ENCODE measurements at places on chromosomes 3 and 15. TPM values are rescaled to one million over a fixed set of nuclear protein-coding genes. Genes with fewer than 3 reads are reported as not detected.

The PATL2 gene
- total RNA-seq, result 1.6 TPM

The SPESP1 gene
- not detected for total RNA-seq

The KCTD6 gene
- total RNA-seq, result 14.3 TPM

The LARP6 gene
- 57.8 TPM for total RNA-seq

The PARP16 gene
- total RNA-seq, result 5.7 TPM

The APOD gene
- 0.50 TPM for total RNA-seq

The GPR149 gene
- not detected for total RNA-seq

The GOLGA6L7 gene
- total RNA-seq, result not detected

The THOC7 gene
- total RNA-seq, result 37.3 TPM

The CYP1A1 gene
- 0.62 TPM for total RNA-seq

The PEX11A gene
- total RNA-seq, result 2.7 TPM

The TICRR gene
- 55.7 TPM for total RNA-seq

The TNNC1 gene
- not detected for total RNA-seq

The SLC22A14 gene
- 0.26 TPM for total RNA-seq

The ISL2 gene
- 3.8 TPM for total RNA-seq

The SAMD7 gene
- not detected for total RNA-seq

The CCK gene
- 18.4 TPM for total RNA-seq

The BCL2A1 gene
- total RNA-seq, result not detected

The SLC9A9 gene
- 1.4 TPM for total RNA-seq

The VPS33B gene
- total RNA-seq, result 17.7 TPM

The WWTR1 gene
- 72.9 TPM for total RNA-seq

The MME gene
- not detected for total RNA-seq

The VILL gene
- total RNA-seq, result 2.9 TPM

The DNAH12 gene
- not detected for total RNA-seq

The VGLL3 gene
- total RNA-seq, result 26.8 TPM

The CD200 gene
- not detected for total RNA-seq

The CD47 gene
- total RNA-seq, result 28.2 TPM

The LRTM1 gene
- not detected for total RNA-seq

The FGF12 gene
- total RNA-seq, result 2.1 TPM

The CCDC39 gene
- total RNA-seq, result not detected

The SLC28A2 gene
- total RNA-seq, result not detected

The GRIP2 gene
- total RNA-seq, result 0.76 TPM

The ADAMTS9 gene
- 0.26 TPM for total RNA-seq

The HRG gene
- not detected for total RNA-seq

The NT5DC2 gene
- total RNA-seq, result 147 TPM

The OXSR1 gene
- 31.1 TPM for total RNA-seq

The COL7A1 gene
- 24.8 TPM for total RNA-seq

The UQCC5 gene
- 10.3 TPM for total RNA-seq

The ESYT3 gene
- 0.31 TPM for total RNA-seq

The C2CD4A gene
- 0.34 TPM for total RNA-seq

The PPP2R3A gene
- 1.3 TPM for total RNA-seq

The NMB gene
- total RNA-seq, result 15.1 TPM

The COPS2 gene
- 95.7 TPM for total RNA-seq

The CATSPER2 gene
- 2.9 TPM for total RNA-seq

The MST1R gene
- not detected for total RNA-seq

The CFAP91 gene
- 0.68 TPM for total RNA-seq

The DZIP3 gene
- total RNA-seq, result 14.8 TPM

The WNT7A gene
- total RNA-seq, result not detected

The ACAN gene
- total RNA-seq, result not detected

All from A673 (cell line).